ENCODE measurements at places on chromosomes 7 and 10.

GRCh38 chr10:78298835-78299234 lies 265.2 kb downstream of the RPS24 start:
- DNase-seq = no peak

GRCh38 chr10:128263891-128264688 lies 137.9 kb upstream of the MKI67 start:
- peak; percentile 40 for DNase-seq

DNA sequence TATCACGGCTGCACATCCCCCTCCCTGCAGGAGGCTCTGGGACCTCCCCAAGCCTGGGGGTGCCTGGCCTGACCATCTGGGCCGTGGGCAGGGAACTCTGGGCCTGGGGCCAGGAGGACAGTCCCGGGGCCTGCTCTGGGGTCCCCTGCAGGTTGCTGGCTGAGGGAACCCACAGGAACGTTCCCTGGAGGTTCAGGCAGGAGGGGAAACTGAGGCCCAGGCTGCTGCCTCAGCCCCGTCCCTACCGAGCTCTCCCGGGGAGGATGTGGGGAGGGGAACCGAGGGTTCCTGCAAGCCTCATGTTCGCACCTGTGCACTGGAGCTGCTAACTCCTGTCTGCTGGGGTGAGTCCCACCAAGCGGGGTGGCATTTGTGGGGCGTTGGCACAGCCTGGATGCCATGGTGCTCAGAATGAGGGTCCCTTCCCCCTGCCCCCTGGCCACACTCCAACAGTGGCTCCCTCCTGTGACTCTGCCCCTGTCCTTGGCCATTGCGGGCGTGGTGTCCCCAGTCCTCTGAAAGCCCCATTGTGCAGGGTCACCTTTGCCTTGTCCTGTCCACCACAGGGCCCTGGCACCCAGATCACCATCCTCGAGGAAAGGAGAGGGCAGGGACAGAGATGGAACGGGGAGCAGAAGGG lies 9.4 kb downstream of the ELFN1 start:
- DNase-seq = no peak

GRCh38 chr10:86423739-86424138 lies 57.1 kb upstream of the GRID1 start:
- DNase-seq = no peak

GRCh38 chr10:89029785-89030437 lies 39.3 kb downstream of the FAS start:
- DNase-seq = peak; percentile 71

DNA sequence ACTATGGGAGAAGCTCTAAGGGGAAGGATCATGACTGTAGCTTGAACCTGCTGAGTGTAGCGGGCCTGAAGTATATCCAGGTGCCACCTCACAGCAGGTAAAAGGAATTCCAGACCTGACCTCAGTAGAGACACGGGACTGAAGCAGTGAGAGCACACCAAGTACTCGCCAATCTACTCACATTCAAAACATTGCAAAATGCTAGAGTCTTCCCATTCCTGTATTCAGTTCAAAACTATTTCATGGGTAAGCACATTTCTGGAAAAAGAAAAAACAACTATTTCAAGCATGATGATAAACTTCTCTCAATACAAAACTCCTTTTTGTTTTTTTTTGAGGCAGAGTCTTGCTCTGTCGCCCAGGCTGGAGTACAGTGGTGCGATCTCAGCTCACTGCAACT lies 121.9 kb upstream of the AUTS2 start:
- DNase-seq = no peak

DNA sequence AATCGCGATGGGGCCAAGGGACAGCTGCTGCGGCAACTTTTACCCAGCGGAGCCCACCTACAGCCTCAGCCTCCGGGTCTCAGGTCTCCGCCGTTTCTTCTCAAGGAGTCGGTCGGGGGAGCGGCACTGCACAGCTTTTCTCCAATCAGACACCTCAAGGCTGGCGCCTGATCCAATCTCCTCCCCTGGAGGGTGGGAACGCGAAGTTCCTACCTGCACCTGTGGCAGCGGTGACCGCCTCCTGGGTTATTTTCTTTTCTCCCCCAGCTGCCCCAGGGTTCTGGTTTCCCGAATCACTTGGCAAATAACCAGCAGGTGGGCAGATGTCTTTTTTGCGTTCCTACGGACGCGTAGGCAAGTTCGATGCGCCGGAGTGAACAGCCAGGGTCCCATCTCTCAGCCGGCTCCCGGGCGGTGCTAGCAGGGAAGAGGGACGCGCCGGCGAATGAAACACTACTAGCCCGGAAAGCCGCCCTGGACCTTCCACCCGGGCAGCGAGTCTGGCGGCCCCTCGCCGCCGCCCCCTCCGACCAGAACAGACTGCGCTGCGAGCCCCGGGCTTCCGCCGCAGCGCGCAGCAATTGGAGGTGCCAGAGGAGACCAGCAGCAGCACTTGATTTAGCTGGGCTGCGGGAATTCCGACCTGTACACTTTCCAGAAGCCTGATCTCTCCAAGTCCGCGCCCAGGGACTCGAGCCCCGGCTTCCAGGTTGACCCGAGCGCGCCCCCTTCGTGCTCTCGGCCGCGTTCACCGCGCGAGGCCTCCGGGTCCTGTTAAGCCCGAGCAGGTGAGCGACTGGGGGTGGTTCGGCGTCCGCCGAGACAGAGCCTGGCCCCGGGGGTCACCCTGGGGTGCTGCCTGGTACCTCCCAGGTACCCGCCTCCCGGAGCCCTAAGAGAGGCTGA lies at the start of gene PRR15:
PRR15 (plus strand) TSS at position 246 of the 906 bp plus-strand sequence. CDS start 2,495 bp downstream, outside the sequence.
- no peak for DNase-seq

- no peak for DNase-seq
Observed at GRCh38 chr10:46541735-46542566, 14.5 kb downstream of the GPRIN2 start.

GRCh38 chr10:78774999-78775711 lies 293.6 kb upstream of the ZMIZ1 start:
- DNase-seq = no peak

DNA sequence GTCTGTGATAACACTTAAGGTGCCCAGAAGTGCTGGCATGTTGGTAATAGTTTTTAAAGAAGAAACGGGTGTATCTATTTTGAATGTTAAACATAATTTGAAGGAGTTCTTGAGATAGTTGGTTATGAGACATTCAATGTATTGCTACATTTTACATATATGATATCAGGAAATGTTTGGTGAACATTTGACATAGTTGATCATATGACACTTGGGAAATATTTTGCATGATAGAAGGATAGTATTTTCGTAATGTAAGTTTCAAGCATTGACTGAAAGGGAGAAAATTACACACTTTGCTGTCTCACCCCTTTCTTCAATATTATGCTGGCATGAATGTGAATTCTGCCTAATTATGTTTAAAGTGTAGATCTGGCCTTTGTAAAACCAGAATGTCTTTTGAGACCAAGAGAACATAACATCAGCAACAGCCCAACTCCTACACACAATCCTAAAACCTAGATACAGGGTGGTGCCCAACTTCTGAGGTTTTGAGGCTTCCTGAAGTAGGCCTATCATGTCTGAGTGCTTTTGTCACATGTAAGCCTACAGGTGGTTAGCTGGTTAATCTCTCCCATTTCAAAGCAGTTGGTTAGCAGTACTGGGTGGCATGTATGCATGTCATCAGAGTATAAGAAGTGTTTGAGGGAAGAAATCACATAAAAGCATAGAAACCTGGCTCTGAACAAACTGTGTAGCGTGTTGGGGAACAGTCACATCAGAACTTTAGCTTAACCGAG lies 2.1 kb downstream of the ADD3 start:
- DNase-seq = no peak

GRCh38 chr7:140261522-140261921 lies 84.7 kb upstream of the KDM7A start:
- no peak for DNase-seq

DNA sequence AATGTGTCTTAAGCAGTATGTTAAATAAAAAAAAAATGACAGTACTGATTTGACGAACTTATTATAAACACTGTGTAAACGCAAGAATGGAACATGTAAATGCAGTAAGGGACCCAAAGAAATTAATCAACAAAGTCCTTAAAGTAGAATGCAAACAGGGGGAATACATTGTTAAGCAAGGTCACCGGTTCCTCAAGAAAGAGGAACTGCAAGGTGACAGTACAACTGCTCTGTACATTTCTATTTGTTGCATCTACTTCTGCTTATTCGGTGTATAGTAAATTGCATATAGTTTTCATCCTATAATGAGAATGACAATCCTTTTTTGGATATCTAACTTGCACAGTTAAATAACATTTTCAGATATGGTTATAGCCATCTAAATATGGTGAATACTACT lies 387.0 kb upstream of the SEMA3D start:
- DNase-seq = no peak

GRCh38 chr10:855079-855478 lies 76.4 kb downstream of the LARP4B start:
- DNase-seq = no peak

- DNase-seq = no peak
Observed at GRCh38 chr10:15331461-15331860, 39.6 kb downstream of the FAM171A1 start.

DNA sequence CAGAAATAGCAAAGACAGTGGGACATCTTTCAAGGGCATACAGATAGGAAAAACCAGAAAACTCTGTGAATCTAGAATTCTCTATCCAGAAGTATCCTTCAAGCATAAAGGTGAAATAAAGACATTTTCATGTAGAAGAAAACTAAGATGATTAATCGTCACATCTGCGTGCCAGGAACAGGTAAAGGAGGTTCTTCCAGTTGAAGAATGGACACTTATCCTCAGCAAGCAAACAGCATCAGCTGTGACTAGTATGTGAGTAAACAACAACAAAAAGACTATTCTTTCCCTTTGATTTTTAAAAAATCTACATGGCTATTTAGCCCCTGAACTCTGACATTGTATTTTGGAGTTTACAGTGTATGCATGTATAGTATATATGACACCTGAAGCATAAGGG lies 124.9 kb downstream of the LRMDA start:
- no peak for DNase-seq

- DNase-seq = no peak
Observed at GRCh38 chr10:57806675-57807074, 461.0 kb downstream of the IPMK start.

DNA sequence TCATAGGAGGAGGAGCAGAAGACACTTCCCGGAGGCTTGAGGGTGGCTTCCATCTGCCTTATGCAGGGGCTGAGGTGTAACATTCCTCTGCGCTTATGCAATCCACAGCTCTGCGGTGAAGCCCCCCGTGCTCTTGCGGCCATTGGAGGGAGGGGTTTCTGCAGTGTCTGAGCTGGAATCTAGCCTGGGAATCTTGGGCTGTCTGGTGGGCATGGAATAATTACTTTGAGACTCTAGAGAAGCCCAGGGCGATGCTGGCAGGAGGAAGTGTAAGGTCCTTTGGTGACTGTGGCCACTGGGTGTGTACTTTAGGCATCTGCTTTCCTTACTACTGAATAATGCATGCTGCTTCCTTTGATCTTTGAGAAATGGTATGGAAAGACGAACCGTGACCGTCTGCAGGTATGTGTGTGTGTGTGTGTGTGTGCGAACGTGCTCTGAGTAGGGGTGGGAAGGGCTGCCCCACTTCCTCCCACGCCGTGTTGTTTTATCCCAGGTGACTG lies 181.0 kb downstream of the PRPF18 start:
- no peak for DNase-seq

DNA sequence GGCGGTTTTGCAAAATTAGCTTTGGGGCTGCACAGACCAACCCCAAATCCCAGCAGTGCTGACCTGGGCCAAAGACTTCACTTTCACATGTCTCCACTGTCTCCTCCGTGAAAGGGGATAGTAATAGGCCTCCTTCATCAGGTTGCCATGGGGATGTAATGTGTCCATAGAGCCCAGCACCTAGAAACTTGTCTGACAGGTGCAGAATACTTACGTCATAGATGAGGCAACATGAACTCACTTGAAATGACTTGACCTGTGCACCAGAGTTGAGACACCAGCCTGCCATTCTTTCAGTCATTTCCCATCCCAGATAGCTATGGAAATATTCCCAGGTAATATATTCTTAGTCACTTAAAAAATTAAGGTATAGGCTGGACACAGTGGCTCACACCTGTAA lies 94.2 kb downstream of the INSYN2A start:
- no peak for DNase-seq

GRCh38 chr10:122702275-122702674 lies 2.6 kb upstream of the C10orf120 start:
- DNase-seq = no peak

DNA sequence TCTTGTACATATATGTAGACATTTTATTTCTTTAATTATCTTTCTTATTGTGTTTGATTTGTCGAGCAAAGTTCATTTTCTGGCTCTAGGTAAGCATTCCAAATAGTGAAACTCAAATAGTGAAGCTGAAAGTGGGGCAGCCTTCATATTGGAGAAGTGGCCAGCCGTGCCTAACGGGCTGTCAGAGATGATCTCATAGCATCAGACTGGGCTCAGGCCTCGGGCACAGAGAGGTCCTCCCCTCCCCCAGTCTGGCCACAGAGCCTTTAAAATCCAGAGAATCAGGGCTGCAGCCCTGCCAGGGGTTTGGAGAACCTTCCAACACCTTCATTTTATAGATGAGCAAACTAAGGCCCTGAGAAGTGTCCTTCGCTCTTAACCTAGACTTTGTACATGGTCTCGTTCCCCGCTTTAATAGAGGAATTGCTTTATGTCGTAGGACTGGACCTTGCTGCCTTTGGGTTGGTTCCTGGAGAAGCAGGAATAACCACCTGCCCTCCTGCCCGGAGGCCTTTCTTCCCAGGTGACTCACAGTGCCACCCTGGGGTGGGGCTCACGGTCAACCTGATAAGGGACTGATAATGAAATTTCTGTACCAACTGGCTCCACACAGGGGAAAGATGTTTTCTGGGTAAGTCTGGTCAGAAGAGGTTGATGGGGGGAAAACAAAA lies 7.3 kb downstream of the TSPAN15 start:
- DNase-seq = no peak

Data from skin of body (tissue), 3 donors.